ENCODE measurements at places on chromosomes 5 and 9.

- no peak for DNase-seq
Measured at GRCh38 chr9:94696545-94696944, 30.0 kb upstream of the AOPEP start.

GRCh38 chr9:79569814-79570447 lies 1.8 kb upstream of the TLE4 start:
- DNase-seq: no peak

- no peak for DNase-seq
Measured at GRCh38 chr5:177957241-177957640, 38.8 kb downstream of the PROP1 start.

DNA sequence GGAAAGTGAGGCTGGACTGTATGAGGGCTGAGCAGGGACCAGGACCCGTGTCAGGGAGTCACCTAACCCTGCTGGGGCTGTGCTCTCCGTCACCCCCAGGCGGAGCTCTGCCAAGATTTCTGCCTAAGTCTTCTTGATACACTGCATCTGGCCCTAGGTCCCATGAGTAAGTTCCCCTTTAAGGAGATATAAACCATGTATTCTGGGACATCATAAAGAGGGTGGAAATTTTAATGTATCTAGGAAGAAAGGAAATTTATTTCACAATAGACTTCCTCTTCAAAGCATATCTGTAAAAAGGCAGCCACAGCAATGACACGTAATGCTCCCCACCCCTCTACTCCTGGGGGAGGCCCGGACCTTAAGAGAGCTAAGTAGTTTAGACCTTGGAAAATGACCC lies 183.4 kb downstream of the FBXL7 start:
- DNase-seq: no peak

- no peak for DNase-seq
Measured at GRCh38 chr5:147234239-147234824, 494 bp upstream of the STK32A start.

DNA sequence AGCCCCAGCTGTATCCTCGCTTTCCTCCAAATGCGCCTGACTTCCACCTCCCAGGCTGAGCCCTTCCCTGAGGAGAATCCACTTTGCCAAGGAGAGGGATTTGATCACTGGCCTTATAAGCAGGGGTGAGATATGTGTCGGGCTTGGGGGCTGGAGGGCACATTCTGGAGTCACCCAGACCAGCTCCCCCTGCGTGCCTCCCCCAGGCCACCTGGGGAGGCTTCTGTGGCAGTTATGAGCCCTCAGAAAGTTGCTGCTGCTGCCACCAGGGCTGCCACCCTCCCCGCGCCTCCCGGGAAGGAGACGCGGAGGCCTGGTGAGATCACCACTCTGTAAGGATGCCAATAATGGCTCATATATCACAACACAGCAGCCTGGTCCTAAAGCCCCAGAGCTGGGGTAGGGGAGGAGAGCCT lies 211.5 kb downstream of the PAPPA start:
- DNase-seq: no peak

DNA sequence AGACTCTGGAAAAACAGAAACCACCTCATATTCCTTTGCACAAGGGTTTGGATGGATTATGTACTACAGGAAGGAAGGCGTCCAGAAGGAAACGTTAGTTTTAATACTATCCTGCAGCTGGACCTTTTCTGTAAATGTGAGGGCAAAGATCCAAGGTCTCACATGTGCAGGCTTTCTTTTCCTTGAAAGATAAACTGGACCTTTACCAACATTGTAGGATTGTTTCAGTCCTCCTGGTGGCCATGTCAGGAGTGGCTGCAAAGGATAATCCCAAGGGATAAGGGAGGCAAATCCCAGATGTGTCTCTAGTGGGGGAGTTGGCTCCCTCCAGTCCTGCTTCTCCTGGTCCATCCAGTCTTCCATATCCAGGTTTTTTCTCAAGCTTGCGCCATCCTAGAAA lies 397.5 kb downstream of the HTR1A start:
- DNase-seq: no peak

GRCh38 chr5:94376672-94377345 lies 241.6 kb downstream of the KIAA0825 start:
- DNase-seq: no peak
